ENCODE measurements at places on chromosomes 5 and 9. TPM values are rescaled to one million over a fixed set of nuclear protein-coding genes. Genes with fewer than 3 reads are reported as not detected.

PCDHGC3 gene
- 10.3 TPM for total RNA-seq

LRRC19 gene
- not detected for total RNA-seq

SPATA31A3 gene
- total RNA-seq = not detected

ADAMTS13 gene
- total RNA-seq = 1.3 TPM

TMEM252 gene
- not detected for total RNA-seq

All from endothelial cell of coronary artery (primary cell).